CD8-positive, alpha-beta memory T cell (primary cell): ENCODE measurements at places on chromosomes 5 and 9. TPM values are rescaled to one million over a fixed set of nuclear protein-coding genes. Genes with fewer than 3 reads are reported as not detected.

GRCh38 chr5:59560553-59560952 is 333.0 kb downstream of the PDE4D start:
- H3K4me1 ChIP-seq: no peaks in the 10 kb centered on the region
- no peak overlapping the region for H3K4me3 ChIP-seq
- DNase-seq: no peak
- no peak overlapping the region for H3K27ac ChIP-seq

Gene KLF4
- 0.37 TPM for total RNA-seq

Gene ZNF782
- total RNA-seq: 6.5 TPM

- no peak overlapping the region for H3K27ac ChIP-seq
- H3K36me3 ChIP-seq: no peaks in the 10 kb centered on the region
- H3K4me1 ChIP-seq: peaks cover 7% of the 10 kb centered on the region
- H3K4me3 ChIP-seq: no peak overlapping the region
These were observed 25.4 kb upstream of the WWC1 start for GRCh38 chr5:168266016-168266415.

Gene LHX6
- not detected for total RNA-seq

Gene AGXT2
- total RNA-seq: not detected

DNA sequence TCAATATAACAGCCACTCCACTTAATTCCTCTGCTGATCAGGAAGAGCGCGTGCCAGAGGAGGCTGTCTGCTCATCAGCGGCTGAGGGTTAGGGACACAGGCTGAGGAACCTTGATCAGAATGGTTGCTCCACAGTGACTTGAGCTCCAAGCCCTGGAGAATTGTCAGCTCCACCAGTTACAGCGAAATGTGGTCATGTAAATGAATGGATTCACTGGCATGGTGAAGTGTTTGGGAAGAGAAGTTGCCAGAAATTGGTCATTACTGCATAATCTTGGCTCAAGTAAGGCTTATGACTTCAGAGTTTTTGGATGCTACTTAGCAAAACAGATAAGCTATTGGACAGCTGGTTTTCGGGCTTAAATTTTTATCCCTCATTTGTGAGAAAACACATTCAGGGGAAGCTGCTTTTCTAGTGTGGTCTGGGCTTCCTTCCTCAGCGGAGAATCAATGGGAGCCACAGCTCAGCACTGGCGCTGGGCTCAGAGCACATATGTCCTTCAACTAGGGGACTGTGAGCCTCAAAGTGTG is 65.0 kb downstream of the PRRT1B start:
- no peak overlapping the region for H3K4me3 ChIP-seq
- no peaks in the 10 kb centered on the region for H3K4me1 ChIP-seq
- peaks cover 9% of the 10 kb centered on the region for H3K36me3 ChIP-seq

- H3K4me3 ChIP-seq: no peak overlapping the region
- no peak for DNase-seq
- H3K27me3 ChIP-seq: no peaks in the 10 kb centered on the region
- H3K4me1 ChIP-seq: no peaks in the 10 kb centered on the region
- no peak overlapping the region for H3K27ac ChIP-seq
These were observed 27.3 kb upstream of the DAP start for GRCh38 chr5:10788358-10788757.

Gene CCDC69
- total RNA-seq: 47.9 TPM

Gene ENG
- 19.3 TPM for total RNA-seq
